ENCODE measurements at places on chromosomes 2 and 18.

DNA sequence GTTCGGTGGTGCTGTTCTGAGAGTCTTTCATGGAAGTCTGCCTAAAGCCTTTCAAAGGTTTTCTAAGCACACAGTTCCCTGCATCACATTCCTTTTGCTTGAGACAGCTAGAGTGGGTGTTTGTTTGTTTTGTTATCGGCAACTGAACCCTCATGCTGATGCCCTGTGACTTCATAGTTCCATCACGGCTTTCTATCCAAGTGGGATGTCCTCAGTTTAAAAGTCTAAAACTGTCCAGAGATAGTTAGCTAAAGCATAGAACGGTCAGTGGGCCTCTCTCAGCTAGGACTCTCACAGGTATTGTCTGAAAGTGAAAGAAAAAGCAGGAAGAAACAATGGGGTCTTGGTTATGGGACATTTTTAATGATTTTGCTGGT lies 337.3 kb downstream of the OSR1 start:
- DNase-seq = no peak

DNA sequence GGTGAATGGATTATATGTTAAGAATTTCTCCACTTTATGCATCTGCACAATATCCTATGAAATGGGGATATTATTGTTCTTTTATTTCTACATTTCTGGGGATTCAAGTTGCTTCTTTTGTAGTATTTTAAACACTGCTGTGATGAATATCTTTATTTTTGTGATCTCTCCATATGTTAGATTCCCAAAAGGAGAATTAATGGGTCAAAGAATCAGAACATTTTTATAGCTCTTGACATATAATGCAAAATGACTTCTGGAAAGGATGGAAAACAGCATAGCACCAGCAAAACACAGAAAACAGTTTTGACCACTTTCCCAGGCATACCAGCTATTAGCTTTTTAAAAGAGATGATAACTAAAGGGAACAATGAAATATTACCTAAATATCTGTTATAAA lies 135.5 kb downstream of the NCKAP5 start:
- no peak for DNase-seq

- no peak for DNase-seq
Observed at GRCh38 chr2:51490576-51491234, 458.8 kb upstream of the NRXN1 start.

DNA sequence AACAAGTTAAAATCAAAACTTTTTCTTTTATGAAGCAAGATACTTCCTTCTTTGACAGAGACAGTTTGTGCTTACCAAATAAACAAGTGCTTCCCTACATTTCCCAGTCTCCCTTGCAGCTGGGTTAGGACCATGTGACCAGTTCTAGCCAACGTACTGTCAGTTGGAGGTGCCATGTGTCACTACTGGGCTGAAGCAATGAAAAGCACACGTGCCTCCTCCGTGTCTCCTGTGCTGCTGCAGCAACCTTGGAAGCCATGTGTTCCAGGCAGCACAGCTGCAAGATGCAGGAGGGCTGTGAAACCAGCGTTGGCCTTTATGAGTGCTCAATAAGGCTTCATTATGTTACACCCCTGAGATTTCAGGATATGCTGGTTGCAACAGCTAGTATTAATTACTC lies 93.2 kb downstream of the DHRS9 start:
- no peak for DNase-seq

GRCh38 chr2:235116885-235117492 lies 165.2 kb downstream of the SH3BP4 start:
- DNase-seq = no peak

- no peak for DNase-seq
Observed at GRCh38 chr2:23002234-23002633, 382.7 kb upstream of the KLHL29 start.

DNA sequence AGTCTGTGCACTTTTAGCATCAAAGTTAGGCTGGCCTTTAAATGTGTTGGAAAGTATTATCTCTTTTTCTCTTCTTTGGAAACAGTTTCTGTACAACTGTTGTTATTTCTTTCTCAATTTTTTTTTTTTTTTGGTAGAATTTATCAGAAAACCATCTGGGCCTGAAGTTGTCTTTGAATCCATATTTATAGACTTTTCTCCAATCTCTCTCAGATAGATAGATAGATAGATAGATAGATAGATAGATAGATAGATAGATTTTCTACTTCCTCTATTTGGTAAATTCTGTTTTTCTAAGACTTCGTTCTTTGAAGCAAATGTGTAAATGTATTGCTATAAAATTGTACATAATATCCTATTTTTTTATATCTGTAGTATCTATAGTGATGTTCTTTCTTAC lies 17.5 kb downstream of the DNAJC10 start:
- no peak for DNase-seq

DNA sequence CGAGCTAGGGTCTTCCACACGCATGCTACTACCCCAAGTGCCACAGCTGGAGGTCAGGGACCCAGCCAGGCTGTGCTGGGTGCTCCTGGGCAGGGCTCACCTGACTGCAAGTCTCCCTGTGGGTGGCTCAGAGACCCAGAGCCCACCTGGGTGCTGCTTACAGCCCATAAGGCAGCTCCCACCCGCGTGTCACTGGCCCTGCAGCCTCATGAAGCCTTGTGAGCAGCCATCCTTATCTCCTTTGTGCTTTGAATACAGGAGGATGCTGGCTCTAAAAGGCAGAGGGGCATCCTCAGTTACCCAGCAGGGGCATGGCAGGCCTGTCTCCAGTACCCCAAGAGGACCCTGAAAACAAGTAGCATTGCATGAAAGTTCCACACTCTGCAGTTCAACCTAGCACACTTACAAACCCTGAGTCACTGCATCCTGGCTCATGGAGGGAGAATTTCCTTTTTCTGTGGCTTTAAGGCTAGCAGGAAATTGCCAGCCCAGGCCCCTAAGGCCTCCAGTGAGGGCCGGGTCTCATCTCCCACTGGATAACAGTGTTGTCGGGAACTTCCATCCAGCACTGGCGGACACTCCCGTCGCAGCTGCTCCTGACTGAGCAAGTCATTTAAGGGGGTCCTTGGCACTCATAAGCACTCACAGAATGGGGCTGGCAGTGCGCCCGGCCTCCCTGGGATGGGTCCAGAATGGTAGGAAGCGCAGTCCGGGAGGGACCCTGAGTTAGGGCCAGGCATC lies 137.1 kb downstream of the RPIA start:
- DNase-seq = no peak

- no peak for DNase-seq
Observed at GRCh38 chr2:14524803-14525080, 107.8 kb upstream of the LRATD1 start.

- no peak for DNase-seq
Observed at GRCh38 chr2:135840601-135841000, 3.6 kb upstream of the LCT start.

GRCh38 chr18:7617738-7618422 lies 50.8 kb downstream of the PTPRM start:
- no peak for DNase-seq

DNA sequence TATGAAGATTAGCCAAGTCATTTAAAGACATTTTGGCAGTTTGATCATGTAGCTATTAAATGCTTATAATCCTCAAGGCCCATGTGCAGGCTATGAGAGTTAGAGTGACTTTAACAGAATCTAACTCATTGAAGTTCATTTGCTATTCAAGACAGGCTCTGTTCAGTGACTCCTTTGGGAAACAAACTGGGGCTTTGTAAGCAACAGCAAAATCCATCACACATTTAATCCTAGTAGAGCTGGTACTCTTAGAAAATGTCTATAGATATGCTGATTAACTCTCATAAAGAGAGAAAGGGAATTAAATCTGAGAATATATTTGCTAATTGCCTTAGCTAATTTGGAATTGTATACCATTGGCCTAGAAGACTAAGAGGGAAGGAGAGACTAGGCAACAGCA lies 182.8 kb upstream of the SESTD1 start:
- no peak for DNase-seq

DNA sequence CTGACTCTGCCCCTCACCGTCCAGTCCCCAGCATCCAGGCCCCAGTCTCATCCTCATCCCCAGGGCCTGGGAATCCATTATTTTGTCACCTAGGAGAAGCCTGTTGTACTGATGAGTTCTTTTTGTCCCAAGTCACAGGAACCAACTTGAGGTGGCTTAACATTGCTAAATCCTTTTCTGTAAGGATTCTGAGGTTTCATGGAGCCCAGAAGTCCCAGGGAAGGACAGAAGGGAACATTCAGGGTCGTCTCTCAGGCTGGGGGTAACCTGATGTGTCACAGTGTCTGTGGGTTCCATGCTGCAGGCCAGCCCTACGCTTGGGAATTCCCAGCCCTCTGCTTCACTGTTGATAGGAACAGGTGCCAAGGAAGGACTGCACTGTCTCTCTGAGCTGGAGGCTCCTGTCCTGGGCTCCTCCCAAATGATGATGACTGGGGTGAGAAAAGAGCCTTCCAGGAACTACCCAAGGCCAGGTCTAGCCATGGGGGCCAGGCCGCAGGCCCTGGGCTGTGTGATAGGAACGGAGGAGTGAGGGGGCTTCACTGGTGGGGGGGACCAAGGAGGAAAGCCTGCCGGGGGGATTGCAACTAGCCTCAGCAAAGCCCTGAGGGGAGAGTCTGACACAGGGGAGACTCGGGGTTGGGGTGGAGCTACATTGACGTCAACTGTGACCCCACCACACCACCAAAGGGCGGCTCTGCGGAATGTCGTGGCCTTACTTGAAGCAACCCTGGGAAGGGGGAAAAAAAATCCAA lies 145.7 kb downstream of the SMAD7 start:
- DNase-seq = no peak

DNA sequence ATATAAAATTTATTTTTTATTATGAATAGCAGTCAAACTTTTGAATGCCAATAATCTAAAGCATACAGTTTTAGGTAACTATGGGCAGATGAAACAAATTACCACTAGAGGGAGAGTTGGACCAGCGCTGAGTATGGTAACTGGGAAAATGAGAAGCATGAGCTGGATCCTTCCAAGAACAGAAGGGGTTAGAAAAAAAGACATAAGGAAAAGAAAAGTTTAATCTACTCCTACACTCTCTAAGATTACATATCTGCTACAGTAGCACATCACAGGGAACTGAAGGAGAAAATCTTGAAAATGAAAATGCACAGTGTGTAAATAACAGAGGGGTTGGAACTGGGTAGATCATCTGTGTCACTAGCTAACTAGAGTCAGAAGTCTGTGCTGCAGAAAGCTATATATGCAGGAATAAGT lies 15.5 kb downstream of the REG3G start:
- DNase-seq = no peak

DNA sequence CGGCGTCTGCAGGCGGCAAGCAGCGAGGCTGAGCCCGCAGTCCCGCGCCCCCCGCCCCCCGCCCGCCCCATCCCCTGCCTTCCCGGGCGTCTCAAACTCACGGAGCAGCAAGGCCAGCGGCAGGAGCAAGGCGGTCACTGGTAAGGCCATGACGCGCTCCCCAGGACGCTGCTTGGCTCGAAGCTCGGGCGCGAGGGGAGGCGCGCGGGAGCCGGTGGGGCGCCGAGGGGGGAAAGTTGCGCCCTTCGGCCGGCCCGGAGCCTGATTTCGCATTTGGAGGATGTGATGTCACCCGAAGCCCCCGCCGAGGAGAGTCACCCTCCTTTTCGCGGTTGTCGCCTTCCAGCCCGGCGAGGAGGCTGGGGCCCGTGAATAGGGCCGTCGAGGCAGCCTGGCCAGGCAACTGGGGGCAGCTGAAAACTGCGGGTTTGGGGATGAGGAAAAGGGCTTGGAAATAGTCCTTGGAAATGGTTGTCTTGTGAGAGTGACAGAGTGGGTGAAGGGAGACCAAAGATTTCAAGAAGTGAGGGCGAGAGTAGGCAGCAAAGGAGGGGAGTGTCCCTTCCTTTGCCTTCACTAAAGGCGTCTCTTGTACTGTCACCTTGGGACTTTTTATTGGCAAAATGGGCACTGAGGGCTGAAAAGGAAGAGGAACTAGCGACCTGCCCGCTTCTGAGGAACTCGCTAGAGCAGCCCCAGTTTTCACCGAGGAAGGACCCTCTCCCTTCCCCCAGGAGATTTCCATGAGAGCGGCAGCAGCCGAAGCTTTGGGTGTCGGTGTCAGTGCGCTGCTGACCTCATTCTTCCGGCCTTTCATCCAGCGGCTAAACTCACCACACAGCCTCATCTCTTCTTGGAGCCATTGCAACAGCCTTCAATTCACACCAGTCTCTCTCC lies at the start of gene CD8A:
CD8A (minus strand) TSS at position 238 of the 897 bp plus-strand sequence; CDS start at position 150, 88 bp downstream.
- DNase-seq = no peak

GRCh38 chr2:145682546-145683157 lies 1162.7 kb upstream of the ZEB2 start:
- no peak for DNase-seq

DNA sequence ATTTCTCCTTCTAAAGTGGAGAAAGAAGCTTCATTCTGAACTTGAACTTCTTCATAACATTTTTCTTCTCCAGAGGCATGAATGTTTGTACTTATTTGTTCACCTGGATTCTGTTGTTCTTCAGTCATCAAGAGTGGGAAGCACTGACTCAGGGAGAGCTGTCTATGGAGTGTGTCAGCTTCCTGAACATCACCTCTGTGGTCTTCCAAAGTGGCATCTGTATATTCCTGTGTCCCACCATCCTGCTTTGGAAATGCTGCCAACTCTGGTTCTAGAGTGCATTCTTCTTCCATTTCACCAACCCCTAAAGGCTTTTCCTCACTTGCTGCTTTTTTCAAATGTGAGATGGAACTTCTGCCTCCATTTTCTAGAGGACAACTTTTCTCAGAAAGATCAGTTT lies 59.5 kb downstream of the TTN start:
- no peak for DNase-seq

DNA sequence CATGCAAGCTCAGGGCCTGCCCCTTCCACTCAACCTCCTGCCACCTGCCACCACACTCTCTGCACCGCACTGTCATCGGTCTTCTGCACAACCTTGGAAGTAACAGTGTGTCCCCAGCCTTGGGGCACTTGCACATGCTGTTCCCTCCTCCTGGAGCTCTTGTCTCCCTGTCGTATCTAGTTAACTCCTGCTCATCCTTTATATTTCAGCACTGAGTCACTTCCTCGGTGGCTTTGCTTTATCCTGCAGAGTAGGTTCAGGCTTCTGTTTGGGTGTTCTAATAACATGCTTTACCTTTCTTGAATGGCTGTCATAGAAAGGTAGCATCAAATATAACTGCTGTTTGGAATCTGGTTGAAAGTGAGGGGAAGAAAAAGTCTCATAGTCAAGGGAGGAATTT lies 25.3 kb downstream of the PAX8 start:
- DNase-seq = no peak

DNA sequence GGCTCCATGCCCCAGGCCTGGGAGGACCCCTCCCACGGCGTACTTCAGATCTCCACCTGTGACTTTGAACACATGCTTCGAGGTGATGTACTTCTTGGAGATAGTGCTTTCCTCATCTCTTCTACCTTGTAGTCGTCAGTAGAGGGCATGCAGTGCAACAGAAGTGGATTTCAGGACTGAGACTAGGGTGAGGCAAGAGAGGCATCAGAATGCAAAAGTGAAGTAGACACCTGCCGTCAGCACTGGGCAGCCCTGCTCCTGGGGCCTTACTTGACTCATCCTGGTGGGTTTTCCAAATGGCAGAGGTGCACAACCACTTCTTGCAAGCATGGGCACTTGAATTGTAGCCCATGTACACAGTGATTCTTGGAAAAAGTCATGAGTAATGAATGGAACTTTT lies 258.8 kb downstream of the NEDD4L start:
- no peak for DNase-seq

- DNase-seq = no peak
Observed at GRCh38 chr2:65930259-65930658, 497.9 kb upstream of the SPRED2 start.
